Cerebellar cortex (tissue), 1 donor: ENCODE measurements at places on chromosomes 2 and 18.

DNA sequence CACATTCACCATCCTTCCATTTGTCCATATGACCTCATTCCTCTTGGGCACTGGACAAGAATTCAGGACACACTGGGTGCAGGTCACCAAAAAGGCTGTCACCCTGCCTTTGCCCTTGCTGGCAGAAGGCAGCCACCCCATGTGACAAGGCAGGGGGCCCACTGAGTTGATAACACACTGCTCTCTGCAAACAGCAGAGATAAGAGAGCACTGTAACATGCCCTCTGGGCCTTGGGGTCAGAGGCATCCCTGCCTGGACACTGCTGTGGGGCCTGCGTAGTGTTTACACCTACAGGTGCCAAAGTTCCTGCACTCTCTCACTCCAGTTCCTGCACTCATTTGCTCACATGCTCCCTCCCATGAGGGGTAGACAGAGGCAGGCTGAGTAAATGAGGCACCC is 344.7 kb upstream of the TCF4 start:
- no peak for DNase-seq

- no peak for DNase-seq
Measured at GRCh38 chr2:147355706-147356105, 489.1 kb upstream of the ACVR2A start.

DNA sequence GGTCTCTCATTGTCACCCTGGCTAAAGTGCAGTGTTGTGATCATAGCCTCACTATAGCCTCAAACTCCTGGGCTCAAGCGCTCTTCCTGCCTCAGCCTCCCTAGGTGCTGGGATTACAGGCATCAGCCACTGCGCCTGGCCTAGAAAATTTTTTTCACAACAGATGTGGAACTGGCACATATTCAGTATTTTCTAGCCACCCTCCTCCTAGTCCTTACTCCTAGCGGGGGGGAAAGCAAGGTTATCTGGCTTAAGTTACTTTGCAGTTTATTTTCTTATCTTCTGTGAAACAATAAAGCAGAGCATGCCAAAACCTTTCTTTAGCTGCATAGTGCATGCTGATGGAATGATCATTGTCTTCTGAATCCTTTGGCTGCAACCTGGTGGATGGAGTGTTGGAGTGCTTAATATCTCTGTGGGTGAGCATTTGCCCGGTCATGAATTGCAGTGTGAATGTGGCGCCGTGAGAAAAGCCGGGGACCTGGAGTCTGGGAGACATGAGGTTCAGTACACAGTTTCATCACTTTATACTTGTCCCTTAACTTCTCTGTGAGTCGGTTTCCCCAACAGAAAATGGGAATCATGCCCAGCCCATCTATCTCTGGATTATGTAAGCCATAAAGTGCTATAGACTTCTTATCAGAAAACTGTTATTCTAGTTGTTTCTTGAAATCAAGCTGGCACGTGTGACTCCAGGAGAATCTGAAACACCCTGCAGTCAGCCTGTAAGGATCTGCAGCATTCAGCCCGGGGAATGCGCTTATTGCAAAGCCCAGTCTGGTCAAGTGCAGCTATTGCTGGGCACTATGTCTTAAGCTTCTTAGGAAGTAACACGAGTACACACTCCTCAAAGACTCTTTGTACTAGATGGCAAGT is 38.2 kb upstream of the MAP3K20 start:
- no peak for DNase-seq

- no peak for DNase-seq
Measured at GRCh38 chr2:33204945-33205344, 258.2 kb downstream of the LTBP1 start.

- DNase-seq: no peak
Measured at GRCh38 chr2:68536000-68536399, 68.6 kb downstream of the APLF start.

GRCh38 chr2:72994991-72995380 is 76.5 kb downstream of the SFXN5 start:
- DNase-seq: no peak

GRCh38 chr18:79952456-79952995 is 1.1 kb upstream of the SLC66A2 start:
- DNase-seq: no peak

- no peak for DNase-seq
Measured at GRCh38 chr2:98383166-98383565, 36.9 kb downstream of the CNGA3 start.

GRCh38 chr18:7366597-7366996 is 135.7 kb downstream of the LRRC30 start:
- no peak for DNase-seq

GRCh38 chr2:106709229-106709628 is 176.7 kb downstream of the ST6GAL2 start:
- no peak for DNase-seq

- peak; percentile 6 for DNase-seq
Measured at GRCh38 chr18:28793901-28794300, 617.0 kb upstream of the CDH2 start.

DNA sequence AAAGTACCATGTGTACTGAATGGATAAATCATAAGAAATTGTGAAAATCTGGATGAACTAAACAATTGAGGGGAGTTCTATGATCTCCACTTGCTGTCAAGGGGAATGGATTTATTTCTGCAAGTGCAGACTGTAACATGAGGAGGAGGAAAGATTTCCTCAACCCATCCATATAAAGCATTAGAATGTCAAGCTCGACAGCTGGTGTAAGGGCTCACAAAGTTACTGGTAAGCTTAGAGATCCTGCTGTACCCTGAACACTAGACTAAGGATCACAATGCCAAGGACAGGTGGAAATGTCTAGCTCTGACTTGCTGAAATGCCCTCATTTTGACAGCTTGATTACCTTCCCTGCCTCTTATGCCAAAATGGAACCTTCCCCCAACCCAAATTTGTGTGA is 125.3 kb downstream of the TCF4 start:
- peak; percentile 62 for DNase-seq

DNA sequence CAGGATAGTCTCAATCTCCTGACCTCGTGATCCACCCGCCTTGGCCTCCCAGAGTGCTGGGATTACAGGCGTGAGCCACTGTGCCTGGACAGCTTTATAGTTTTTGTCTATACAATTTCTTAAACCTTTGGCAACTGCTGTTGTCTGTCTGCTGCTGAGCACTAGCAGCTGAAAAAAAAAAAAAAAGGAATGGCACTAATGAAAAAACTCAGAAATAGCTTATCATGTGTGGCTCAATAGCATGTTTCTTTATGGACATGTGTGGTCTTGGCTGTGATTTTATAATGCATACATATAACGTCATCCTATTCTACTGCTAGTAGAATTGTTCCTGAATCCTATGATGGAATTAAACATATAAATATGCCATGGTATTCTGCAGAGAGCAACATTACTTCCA is 231.2 kb downstream of the TPGS2 start:
- no peak for DNase-seq

DNA sequence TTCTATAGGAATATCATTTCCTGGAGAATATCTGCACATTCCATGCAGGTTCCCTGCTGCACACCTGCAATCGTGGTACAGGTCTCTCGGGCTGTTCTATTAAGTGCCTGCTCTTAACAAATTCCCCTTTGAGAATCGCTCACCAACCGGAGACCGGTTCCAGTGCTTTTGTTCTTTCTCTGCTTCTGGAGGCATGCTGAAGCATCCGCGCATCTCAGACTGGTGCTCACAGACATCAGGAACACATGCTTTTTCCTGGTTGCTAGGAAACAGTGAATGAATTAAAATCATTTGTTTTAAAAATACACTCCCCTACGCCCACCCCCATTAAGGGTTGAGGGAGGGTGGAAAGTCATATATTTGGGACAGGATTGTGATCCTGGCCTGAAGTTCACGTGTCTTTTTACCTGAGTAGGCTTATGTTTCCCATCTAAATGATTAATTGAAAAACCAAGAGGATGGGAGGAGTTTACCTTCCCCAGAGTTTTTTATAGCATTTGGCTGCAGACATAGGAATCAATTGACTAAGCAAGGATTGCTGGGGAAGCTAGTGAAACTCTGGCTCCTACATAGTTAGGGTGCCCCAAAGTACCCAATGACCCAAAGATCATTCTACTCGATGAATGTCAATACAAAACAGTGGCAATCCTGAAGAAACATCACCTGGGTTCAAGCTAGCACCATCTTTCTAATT is at the start of gene C2orf80:
TSS of gene C2orf80 (minus strand) at position 221 of the 694 bp plus-strand sequence. CDS start 3,044 bp downstream, outside the sequence.
- DNase-seq: no peak

- no peak for DNase-seq
Measured at GRCh38 chr18:10381951-10382350, 72.5 kb upstream of the APCDD1 start.

- DNase-seq: no peak
Measured at GRCh38 chr2:8431446-8432125, 250.3 kb upstream of the ID2 start.

GRCh38 chr2:103288696-103289095 is 526.9 kb downstream of the TMEM182 start:
- no peak for DNase-seq

DNA sequence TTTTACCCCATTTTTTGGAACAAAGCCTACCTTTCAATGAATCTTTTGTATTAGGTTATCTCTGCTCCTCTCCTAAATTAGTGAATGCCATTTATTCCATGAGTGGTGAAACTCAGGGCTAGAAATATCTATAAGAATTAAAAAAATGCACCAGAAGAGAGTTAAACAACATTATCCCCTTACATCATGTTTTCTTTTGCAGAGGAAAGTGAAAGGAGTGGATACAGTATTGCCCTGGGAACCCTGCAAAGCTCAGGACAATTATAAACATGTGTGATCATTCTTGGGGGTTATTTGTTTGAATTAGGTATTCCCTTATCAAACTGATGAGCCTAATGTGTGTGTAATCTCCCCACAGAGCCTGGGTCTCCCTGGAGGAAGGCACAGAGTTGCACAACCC is 559.2 kb downstream of the RNF144A start:
- no peak for DNase-seq

DNA sequence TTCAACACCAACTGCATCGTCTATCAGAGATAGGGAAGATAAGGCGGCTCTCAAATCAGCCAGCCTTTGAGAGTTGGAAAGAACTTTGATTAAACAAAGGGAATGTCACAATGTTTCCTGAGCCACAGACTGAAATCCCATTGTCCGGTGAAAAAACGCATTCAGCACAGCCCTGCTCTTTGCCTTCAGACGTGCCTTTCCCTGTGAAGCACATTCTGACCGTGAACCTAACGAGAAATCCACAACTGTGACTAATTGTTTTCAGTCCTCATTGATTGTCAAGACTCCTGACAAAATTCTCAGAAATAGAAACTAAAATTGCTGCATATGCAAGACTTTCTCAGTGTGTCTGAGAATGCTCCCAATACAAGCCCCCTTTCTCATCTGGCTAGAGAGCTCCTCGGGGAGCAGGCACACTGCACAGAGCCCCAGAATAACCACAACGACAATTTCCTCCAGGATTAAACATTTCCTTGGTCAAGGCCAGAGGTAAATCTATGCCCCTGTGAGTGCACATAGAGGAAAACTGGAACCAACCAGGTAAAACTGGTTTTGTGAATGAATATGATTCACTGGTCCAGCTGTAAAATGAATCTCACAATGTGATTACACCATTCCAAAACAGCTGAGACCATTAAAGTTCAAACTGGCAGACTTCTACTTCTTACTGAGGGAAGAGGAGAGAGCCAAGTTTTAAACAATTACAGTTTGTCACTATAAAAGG is 561.9 kb upstream of the ID2 start:
- no peak for DNase-seq

GRCh38 chr2:127415593-127416505 is 2.4 kb upstream of the PROC start:
- DNase-seq: peak; percentile 63

- peak; percentile 26 for DNase-seq
Measured at GRCh38 chr2:128026448-128027277, 1.2 kb downstream of the SAP130 start.

DNA sequence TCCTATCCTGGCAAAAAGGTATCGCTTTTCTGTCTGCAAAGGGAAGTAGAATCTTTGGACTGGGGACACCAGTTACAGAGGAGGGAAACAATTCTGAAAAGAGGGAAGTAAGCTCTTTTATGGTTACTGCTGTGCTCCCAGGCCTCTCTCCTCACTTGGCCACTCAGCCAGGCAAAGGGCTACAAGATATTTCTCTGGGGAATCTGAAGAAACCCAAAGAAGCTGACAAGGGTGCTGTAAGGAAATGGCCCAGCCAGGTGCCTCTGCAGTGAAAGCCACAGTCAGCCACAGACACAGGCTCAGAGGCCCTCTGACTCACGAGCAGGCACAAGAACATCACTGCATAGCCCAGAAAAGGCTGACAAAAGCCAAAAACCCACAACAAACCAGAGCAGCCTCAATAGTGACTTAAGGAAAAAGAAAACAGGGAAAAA is 5.8 kb downstream of the HDLBP start:
- DNase-seq: no peak

DNA sequence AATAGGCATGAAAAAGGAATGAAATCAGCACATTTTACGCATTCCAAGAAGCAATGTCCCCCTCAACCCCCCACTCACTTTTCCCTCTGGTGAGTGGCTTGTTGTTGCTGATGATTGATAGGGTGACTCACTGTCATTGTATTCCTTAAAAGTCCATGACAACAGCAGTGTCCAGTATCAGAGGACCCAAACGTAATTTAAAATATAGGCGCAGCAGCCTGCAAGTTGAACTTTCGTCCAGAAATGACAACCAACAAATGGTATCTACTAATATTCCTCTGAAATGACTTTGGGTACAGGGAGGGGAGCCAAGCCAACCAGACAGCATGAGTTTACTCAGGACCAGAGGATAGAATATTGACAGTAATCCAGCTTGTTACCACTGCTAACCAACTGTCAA is 182.9 kb upstream of the SIX3 start:
- DNase-seq: no peak

GRCh38 chr18:79512461-79513380 is 117.0 kb downstream of the NFATC1 start:
- no peak for DNase-seq

DNA sequence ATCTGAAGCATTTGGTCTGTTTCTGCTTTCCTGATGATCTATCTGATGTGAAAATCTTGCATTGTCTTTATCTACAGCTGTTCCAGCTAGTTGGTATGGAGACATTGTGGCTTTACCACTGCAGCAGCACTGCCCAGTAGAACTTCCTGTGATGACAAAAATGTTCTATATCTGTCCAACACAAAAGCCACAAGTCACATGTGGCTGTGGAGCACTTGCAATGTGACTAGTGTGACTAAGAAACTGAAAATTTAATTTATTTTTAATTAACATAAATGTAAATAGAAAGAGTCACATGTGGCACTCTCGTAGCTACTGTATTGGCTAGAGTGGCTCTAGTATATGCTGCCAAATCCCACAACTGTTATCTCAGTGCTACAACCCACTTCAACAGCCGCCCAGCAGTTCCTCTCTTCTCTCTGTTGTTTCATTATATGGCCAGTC is 425.7 kb downstream of the SETBP1 start:
- DNase-seq: no peak

GRCh38 chr2:122329278-122329677 is 573.8 kb downstream of the TSN start:
- no peak for DNase-seq

DNA sequence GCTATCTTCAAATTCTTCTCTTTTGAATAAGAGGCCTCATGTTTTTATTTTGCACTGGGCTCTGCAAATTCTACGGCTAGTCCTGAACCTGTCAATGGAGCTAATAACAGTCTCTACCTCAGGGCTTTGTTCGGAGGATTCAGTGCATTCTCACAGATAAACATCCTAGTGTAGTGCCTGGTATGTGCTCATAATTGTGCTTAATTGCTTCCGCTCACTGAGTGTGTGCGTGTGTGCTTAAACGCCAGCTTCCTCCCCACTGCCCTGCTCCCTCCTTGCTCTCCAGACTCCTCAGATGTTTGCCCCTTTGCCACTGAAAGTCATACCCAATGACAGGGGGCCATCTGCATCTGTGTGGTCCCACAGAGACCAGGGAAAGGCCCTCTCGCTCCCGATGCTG is 6.7 kb downstream of the GYPC start:
- no peak for DNase-seq
